ENCODE measurements at places on chromosomes 7 and 10.

GRCh38 chr10:29078919-29079318 is 210.0 kb upstream of the LYZL1 start:
- DNase-seq: no peak

GRCh38 chr10:91907914-91908336 is 1.4 kb downstream of the FGFBP3 start:
- DNase-seq: peak; percentile 31

DNA sequence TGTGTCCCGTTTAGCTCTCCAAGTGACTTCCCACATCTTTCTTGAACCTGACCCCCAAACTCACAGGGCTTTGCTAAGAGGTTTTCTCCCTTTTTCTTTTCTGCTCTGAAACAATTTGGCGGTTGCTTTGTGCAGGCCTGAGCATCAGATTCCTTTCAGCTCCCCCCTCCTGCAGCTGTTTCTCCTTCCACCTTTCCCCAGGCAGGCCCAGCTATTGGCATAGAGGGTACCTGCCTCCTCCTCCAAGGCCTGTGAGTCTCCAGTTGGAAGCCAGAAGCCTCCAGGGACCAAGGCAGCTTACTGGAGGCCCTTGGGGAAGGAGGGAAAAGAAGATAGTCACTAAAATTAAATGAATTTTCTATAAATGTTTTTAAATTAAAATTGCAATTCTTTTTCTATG is 7.7 kb downstream of the VAX1 start:
- no peak for DNase-seq

GRCh38 chr7:14859267-14859666 is 43.3 kb downstream of the DGKB start:
- no peak for DNase-seq

GRCh38 chr10:12243864-12244620 is 48.1 kb downstream of the CDC123 start:
- DNase-seq: no peak

- no peak for DNase-seq
Observed at GRCh38 chr7:78852951-78853350, 600.5 kb downstream of the MAGI2 start.

DNA sequence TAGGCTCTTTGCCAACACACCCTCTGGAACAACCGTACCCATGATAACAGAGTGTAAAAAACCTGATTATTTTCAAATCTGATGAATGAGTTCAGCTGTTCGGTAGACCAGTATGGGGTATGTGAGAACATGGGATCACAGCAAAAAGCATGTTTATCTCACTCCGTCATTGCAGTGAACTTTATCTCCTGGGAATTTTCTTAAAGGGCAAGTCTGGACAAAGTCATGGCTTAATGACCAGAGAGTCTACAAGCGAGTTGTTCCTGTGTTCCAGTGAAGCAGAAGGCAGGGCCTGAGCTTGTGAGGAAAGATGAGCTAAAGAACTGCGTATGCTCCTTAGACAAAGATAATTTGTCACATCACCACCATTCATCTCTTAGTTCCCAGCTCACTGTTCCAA is 219.7 kb downstream of the TRIL start:
- no peak for DNase-seq

GRCh38 chr7:34900891-34901513 is 136.3 kb downstream of the DPY19L1 start:
- DNase-seq: peak; percentile 85

- DNase-seq: peak; percentile 94
Observed at GRCh38 chr7:29408841-29409243, 154.8 kb upstream of the PRR15 start.

DNA sequence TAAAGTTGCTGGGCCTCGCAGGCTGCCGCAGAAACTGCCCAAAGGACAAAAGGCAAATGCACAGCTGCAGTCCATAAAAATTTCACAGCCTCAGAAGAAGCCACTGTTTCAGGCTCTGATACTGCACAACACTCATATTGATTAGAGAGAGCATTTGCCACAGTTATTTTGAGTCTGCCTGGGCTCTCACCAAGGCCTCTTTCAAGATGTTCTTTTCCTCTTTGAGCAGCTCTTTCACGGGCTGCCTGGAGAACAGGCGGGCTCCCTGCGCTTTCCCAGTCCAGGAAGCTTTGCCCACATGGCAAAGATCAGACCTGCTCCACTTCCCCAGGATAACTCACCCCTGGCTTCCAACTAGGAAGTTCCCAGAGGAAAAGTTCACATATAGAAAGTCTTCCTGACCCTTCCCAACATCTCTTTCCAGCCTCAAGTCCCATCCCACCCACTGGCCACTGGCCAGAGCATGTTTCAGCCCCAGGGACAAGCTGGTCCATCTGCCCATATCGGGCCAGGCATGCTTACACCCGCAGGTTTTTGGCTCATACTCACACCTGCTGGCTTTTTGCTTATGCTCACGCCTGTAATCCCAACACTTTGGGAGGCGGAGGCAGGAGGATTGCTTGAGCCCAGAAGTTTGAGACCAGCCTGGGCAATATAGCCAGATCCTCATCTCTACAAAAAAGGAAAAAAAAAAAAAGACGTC is 3.3 kb downstream of the SLIT1 start:
- DNase-seq: peak; percentile 65

- DNase-seq: no peak
Observed at GRCh38 chr10:62079885-62080559, 178.5 kb downstream of the ARID5B start.

GRCh38 chr7:1642291-1642731 is 27.8 kb upstream of the ELFN1 start:
- no peak for DNase-seq

GRCh38 chr10:2476812-2477553 is 590.4 kb upstream of the PFKP start:
- DNase-seq: peak; percentile 1

DNA sequence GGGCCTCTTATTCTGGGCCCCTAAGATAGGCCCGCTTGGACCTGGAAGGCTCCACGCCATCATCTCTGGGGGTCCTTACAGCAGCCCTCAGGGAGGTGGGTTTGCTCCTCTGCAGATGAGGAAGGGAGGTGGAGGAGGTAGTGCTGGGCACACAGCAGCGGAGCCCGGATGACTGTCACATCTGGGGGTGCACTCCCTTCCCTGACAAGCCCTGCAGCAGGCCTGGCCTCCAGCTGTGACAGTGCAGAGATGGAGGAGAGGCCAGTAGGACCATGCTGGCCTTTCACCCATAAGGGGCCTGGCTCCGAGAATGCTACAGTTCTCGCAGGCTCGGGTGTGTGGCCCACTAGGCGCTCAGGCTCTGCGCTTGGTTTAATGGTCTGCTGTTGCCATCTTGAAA is 9.2 kb downstream of the GDF2 start:
- DNase-seq: no peak

- no peak for DNase-seq
Observed at GRCh38 chr10:24219963-24220362, 11.0 kb downstream of the KIAA1217 start.

- no peak for DNase-seq
Observed at GRCh38 chr10:74705358-74705980, 120.9 kb upstream of the KAT6B start.

DNA sequence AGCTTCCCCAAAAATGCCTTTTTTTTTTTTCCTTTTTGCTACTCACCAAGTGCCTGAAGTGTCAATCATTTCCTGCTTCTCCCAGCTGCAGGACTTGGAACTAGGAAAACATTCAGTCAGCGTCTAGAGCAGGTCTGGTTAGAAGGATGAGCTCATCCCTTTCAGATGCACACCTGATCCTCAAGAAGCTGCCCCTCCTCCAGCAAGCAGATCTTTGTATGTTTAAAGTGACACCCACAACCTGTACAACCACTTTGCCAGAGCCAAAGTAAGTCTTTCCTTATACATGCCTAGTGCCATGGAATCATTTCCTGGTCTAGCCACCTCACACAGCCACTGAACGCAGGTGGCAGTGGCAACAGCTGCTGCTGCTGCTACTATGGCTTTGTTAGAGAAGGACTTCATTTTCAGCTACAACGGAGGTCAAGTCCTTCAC is 10.4 kb upstream of the USP54 start:
- no peak for DNase-seq

GRCh38 chr10:70998086-70998485 is 109.7 kb upstream of the PCBD1 start:
- no peak for DNase-seq

GRCh38 chr7:91537260-91538152 is 273.3 kb downstream of the FZD1 start:
- DNase-seq: no peak

GRCh38 chr7:141409801-141410329 is 141.3 kb upstream of the AGK start:
- DNase-seq: peak; percentile 55

DNA sequence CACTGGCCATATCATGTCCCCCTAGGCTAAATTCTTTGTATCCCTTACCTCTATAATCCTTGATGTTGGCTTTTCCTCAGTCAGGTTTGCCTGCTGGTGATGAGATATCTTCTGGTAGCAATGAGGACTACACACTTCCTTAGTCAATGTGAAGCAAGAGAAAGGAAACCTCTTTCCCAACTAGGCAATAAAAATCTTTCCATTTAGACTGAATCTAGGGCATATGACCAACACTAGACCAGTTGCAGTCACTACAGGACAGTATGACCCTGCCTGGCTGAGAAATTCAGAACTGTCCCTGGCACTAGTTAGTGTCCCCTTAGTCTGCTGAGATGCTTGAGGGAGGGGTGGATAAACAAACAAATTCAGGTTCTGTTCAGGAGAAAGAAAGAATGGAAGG is 142.6 kb downstream of the RNLS start:
- DNase-seq: no peak

DNA sequence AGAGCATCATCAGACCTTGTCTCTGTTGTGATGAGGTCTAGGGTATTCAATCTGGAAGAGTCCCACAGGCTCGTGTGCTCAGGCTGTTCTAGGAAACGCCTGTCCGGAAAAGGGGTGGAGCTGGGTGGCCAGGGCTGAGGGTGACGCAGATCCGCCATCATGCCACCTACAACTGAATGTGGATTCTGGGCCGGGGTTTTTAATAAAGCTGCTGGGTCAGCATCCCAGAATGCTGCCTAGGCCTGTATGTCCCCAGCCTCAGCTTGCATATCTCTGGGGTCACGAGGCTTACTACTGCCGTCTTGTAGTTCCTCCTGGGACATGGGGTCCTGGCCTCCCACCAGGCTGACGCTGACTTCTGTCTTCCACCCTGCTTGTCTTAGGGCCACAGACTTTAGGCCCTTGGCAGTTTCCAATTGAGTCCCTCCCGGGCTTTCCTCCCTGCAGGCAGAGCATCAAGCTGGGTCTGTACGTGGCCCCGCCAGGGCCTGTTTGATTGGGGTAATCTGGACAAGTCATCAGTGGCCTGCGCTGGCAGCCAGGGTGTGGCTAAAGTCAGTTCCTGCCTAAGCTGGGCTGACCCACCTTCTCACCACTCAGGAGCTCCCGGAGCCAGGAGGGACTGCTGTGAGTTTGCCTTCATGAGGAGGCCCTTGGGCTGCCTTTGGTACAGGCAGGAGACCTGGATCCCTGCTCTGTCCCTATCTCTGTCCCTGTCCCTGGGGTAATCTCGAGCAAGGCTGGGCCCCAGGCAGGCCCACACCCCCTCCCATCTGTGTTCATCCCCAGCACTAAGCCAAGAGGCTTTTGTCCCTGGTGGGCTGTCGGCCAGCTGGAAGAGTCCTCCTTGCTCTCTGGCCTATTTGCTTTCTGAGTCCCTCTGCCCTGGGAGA is 79.9 kb downstream of the ZMIZ1 start:
- DNase-seq: peak; percentile 74

GRCh38 chr10:75000748-75001321 is 110.6 kb upstream of the SAMD8 start:
- no peak for DNase-seq

DNA sequence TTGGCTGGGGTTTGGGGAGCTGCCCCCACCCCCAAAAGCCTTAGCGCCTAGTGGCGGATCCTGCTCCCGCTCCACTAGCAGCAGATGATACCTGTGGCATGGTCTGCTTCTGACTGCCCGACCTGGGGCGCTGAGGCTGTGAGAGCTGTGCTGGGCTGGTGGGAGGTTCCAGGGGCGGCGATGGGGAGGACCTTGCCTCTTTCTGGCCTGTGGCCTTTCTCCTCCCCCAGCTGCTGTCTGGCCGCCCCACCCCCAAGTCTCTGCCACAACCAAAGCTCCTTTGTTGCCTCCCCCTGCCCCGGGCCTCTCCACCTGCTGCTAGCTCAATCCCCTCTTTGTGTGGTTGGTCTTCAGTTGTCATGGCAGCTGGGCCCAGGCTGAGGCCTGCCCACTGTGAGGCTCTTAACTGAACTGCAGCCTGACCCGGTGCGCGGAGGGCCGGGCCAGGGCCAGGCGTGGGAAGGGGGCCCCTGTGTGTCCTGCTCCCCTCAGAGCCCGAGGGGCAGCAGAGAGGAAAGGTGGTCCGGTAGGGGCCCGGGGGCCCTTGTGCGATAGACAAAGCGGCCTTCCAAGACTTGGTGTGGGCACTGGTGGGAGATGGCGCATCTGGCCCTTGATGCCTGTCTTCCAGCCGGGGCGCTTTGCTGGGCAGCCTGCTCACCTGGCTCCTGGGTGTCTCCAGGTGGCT is 4.7 kb downstream of the ZNF775 start:
- DNase-seq: peak; percentile 64

DNA sequence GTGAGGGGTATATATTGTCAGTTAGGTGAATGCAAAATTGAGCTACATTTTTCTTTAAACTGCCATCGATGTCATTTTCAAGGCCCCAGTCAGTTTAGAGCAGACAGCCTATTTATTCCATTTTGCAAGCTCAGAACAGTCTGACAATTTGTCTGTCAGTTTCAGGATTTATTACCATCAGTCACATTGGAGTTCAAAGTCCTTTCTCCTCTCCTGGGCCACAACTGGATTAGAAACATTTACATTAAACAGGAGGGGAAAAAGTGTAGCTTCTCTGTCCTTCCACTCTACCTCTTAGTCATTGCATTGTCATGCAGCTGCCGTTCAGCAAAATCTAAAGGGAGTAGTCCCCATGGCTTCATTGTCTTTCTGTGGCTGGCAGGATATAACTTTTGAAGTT is 3.5 kb upstream of the GHITM start:
- DNase-seq: no peak

DNA sequence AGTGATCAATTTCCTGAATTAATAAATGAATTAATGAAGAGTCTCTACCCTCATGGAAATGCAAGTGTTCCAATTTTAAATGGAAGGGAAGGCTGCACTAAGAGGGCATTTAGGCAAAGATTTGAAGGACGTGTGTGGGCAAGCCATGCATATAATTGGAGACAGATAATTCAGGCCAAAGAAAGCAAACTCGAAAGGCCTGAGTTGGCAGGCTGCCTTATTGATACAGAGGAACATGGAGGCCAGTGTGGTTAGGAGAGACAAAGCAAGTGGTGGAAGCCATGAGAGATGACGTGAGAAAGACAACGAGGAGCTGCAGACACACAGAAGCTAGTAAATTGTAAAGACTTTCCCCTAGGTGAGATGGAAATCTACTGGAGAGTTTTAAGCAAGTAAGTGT is 15.4 kb upstream of the PCLO start:
- no peak for DNase-seq

Measured in cerebellar cortex (tissue), 1 donor.